A549 treated with DMSO at 1 μM for 4 hours (cell line): ENCODE measurements at places on chromosomes 5 and 9. TPM values are rescaled to one million over a fixed set of nuclear protein-coding genes. Genes with fewer than 3 reads are reported as not detected.

The BRD9 gene
- total RNA-seq = 35.0 to 41.6 TPM (median 37.8 TPM) in 5 replicates

The ANGPTL2 gene
- not detected in 5 replicates for total RNA-seq

The ARID3C gene
- total RNA-seq = 0.10 to 0.28 TPM (median 0.22 TPM) in 5 replicates

The NR5A1 gene
- total RNA-seq = 0.05 to 0.10 TPM (median 0.07 TPM) in 5 replicates

The STKLD1 gene
- 0.55 to 1.5 TPM (median 1.1 TPM) in 5 replicates for total RNA-seq

The ANKRD33B gene
- total RNA-seq = 11.3 to 13.1 TPM (median 12.2 TPM) in 5 replicates

The HAND1 gene
- 0.22 to 0.34 TPM (median 0.31 TPM) in 5 replicates for total RNA-seq

The ZDHHC11B gene
- total RNA-seq = 0.92 to 1.5 TPM (median 1.1 TPM) in 5 replicates

The MYORG gene
- 3.1 to 4.5 TPM (median 4.1 TPM) in 5 replicates for total RNA-seq

The GALNT12 gene
- 3.3 to 5.5 TPM (median 4.4 TPM) in 5 replicates for total RNA-seq

The SKIC3 gene
- 20.5 to 26.3 TPM (median 24.2 TPM) in 5 replicates for total RNA-seq

The AFAP1L1 gene
- total RNA-seq = 4.7 to 6.7 TPM (median 5.7 TPM) in 5 replicates

The ANXA1 gene
- 1,075 to 1,285 TPM (median 1,246 TPM) in 5 replicates for total RNA-seq

The SARDH gene
- 0.07 to 0.13 TPM (median 0.08 TPM) in 4 of 5 replicates, not detected in the other for total RNA-seq

The ADRB2 gene
- total RNA-seq = 0.61 to 0.95 TPM (median 0.66 TPM) in 5 replicates

The KIAA0825 gene
- 0.30 to 0.44 TPM (median 0.39 TPM) in 5 replicates for total RNA-seq

The S1PR3 gene
- total RNA-seq = 27.0 to 36.6 TPM (median 33.5 TPM) in 5 replicates

The PIP5K1B gene
- 0.10 TPM in 1 of 5 replicates, not detected in the others for total RNA-seq

The CER1 gene
- not detected in 5 replicates for total RNA-seq

The UNC5A gene
- total RNA-seq = 0.12 to 0.37 TPM (median 0.27 TPM) in 5 replicates

The PPIC gene
- total RNA-seq = 13.1 to 16.4 TPM (median 15.6 TPM) in 5 replicates

The CARD9 gene
- total RNA-seq = 0.64 to 2.6 TPM (median 1.1 TPM) in 5 replicates

The ECSCR gene
- not detected in 5 replicates for total RNA-seq

The OLFM1 gene
- 9.8 to 12.2 TPM (median 10.8 TPM) in 5 replicates for total RNA-seq

The SLC46A2 gene
- not detected in 5 replicates for total RNA-seq

The DOK3 gene
- total RNA-seq = 3.3 to 7.5 TPM (median 4.3 TPM) in 5 replicates

The FAM221B gene
- not detected in 5 replicates for total RNA-seq

The DMRTA1 gene
- 0.94 to 1.2 TPM (median 1.1 TPM) in 5 replicates for total RNA-seq

The CTSV gene
- 12.4 to 15.1 TPM (median 13.3 TPM) in 5 replicates for total RNA-seq

The TXNDC8 gene
- total RNA-seq = not detected in 5 replicates

The IL4 gene
- not detected in 5 replicates for total RNA-seq

The CDX1 gene
- total RNA-seq = not detected in 5 replicates

The PCA3 gene
- total RNA-seq = not detected in 5 replicates

The SH3TC2 gene
- total RNA-seq = 0.21 to 0.84 TPM (median 0.31 TPM) in 5 replicates

The SLC25A2 gene
- total RNA-seq = not detected in 5 replicates

The PCDHB13 gene
- total RNA-seq = 0.05 to 0.09 TPM (median 0.06 TPM) in 5 replicates

The ABITRAM gene
- total RNA-seq = 20.7 to 22.7 TPM (median 22.0 TPM) in 5 replicates

The SLC45A2 gene
- total RNA-seq = not detected in 5 replicates

The ZNF462 gene
- 4.9 to 6.2 TPM (median 5.9 TPM) in 5 replicates for total RNA-seq
